Fibroblast of skin of abdomen (primary cell): ENCODE measurements at places on chromosomes 12 and 14.
A peak's percentile ranks its signal among the peaks of the same experiment; 100 is the strongest.

- DNase-seq: no peak
These were observed 21.3 kb upstream of the RIN3 start for GRCh38 chr14:92492258-92492657.

GRCh38 chr14:69260861-69261564, 1.1 kb downstream of the GALNT16 start:
- no peak for DNase-seq

- no peak for DNase-seq
These were observed 25.1 kb downstream of the ANKS1B start for GRCh38 chr12:99959549-99960170.

DNA sequence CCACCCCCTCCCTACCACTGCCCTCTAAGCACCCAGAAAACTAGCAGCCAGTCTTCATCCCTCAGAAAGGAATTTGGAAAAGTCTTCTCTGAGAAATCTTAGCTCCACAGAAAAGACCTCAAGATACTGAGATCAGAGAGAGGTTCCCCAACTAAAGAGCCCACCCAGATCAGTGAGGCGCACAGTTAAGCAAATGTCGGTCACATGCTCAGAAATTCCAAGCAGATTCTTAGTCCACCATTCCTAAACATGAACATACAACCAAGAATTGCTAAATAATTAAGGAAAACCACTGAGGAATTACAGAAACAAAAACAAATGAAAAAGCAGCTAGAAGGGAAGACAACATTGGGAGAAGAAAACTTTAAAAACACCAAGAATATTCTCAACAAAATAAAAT, 32.3 kb downstream of the MED13L start:
- DNase-seq: no peak

GRCh38 chr12:52415870-52416750, 10.0 kb upstream of the KRT82 start:
- peak; percentile 81 for DNase-seq

GRCh38 chr12:214003-214741, at the start of gene SLC6A12:
SLC6A12 (minus strand) TSS chr12:214157; CDS start chr12:209986, 4,171 bp downstream.
- no peak for DNase-seq

DNA sequence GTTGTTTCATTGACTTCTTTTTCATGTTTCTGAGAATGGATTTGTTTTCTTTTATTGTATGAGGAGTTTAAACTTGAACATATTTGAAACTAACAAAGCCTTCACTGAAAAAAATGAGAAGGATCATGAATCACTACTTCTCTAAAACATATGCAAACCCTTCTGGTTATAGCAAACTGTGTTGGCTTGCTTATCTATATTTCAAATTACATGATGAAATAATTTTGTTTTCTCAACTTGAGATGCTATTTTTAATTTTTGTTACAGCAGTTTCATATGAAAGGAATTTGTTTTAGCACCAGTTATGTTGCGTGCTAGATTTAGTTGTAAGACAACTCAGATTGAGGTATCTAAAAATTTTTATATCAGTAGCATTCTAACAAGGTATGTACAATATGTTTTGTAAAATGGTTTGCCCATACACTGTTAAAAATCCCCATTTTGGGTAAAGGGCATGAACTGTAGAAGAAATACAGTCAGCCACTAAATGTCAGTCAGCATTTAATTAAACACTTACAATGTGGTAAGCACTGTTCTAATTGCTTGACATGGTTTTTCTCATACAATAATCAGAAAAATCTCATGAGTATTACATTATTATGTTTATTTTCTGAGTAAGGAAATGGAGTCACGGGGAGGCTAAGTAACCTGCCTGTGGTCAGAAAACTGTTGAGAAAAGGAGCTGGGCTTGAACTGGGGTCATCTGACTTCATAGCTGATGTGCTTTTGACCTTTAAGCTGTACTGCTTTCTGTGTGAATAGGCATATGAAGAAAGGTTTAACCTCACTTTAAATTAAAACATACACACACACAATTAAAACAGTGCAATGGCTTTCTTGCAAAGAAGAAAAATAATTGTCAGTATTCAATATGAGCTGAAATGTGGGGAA, 105.7 kb downstream of the PLEKHA5 start:
- DNase-seq: peak; percentile 41

DNA sequence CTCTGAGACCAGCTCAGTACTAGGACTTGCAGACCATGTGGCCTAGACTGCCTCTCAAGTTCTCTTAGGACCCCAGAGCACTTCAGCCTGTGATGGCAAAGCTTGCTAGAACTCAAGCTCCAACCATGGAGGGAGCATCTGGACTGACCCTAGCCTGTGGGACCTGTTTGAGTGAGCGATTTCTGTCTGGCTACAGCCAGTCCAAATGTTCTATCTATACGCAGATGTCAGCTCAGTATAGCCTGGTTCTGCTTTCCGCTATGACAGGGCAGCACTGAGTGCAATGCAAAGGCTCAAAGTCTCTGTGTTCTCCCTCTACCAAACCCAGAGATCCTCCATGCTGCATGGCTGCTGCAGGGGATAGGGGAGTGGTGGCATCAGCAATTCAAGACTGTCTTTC, 20.7 kb upstream of the PPM1H start:
- DNase-seq: no peak

GRCh38 chr12:18383203-18383602, 121.9 kb downstream of the PIK3C2G start:
- peak; percentile 92 for DNase-seq

- DNase-seq: peak; percentile 1
These were observed 55.9 kb upstream of the AVPR1A start for GRCh38 chr12:63206909-63207308.

GRCh38 chr12:104248444-104248843, 32.9 kb downstream of the TXNRD1 start:
- DNase-seq: no peak

GRCh38 chr14:92692822-92693226, 55.6 kb downstream of the LGMN start:
- no peak for DNase-seq

DNA sequence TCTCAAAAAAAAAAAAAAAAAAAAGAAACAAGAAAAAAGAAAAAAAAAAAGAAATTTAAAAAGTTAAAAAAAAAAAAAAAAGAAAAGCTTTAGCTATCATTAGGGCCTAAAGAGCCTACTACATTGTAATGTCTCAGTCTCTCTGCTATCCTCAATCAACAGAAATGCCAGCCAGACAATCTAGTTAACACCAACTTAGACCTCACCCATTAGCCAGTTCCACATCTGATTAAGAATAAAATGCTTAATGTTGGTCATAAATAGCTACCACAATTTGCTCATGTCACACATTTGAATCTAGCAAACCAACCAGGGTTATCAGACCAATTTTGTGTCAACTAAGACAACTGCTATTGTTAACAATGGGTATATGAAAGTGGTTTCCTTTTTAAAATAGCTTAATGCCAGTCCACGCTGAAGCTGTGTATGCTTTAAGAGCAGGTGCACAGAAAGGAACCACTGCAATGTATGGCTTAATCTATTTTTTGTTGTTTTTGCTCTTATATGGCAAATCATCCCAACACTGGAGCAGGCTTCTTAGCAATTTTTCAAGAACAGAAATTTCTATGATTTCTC, 45.5 kb upstream of the SELPLG start:
- DNase-seq: no peak

GRCh38 chr12:6961695-6962284, 8.7 kb downstream of the PHB2 start:
- peak; percentile 85 for DNase-seq

DNA sequence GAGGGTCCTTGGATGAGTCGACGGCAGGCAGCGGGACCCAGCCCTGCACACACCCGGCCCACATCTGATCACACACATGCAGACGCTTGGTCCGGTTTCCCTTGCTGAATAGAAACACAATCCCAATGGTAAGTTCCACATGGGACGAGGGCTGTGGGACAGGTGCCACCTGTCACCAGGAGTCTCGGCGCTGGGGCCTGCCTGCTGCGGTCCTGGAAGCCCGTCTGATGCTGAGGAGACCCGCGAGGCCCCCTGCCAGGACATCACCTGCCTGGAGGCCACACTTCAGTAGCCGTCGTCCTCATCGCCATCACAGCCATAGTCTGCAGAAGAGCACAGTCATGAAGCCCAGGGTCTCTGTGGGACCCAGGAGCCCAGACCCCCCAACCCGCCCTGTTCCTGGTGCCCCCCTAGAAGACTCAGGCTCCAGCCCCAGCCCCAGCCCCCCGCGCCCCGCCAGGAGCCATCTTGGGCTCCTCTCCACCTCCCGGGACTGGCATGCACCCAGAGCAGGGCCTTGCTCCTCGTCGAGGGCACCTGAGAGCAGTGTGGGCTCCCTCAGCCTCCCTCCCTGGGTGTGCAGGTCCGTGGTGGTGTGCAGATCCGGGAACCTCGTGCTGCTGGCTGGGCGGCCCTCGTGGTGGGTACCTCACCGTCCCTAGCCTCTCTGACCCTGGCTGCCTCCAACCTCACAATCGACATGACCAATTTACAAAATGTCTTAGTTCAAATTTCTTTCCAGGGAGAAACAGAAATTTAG, 29.3 kb upstream of the NUDT14 start:
- DNase-seq: no peak

- DNase-seq: peak; percentile 17
These were observed 233.2 kb downstream of the MDGA2 start for GRCh38 chr14:47442211-47442610.

GRCh38 chr14:54535126-54535525, 25.4 kb downstream of the CGRRF1 start:
- peak; percentile 25 for DNase-seq

DNA sequence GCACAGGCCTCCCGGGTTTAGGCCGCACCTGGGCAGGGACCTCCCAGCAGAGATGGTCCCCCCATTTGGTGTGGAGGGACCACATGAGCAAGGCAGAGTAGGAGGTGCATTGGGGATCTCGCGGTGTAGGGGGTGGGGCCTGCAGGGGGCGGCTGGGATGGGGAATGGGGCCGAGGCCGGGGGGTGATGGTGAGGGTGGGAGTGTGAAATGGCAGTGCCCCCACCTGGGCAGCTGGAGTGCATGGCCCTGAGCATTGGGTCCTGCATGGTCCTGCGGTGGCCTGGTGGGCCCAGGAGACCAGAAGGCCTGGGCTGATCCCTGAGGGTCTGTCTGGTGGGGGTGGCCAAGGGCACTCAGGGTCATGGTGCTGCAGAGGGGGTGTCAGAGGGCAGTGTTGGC, 111.8 kb downstream of the KIF26A start:
- no peak for DNase-seq

GRCh38 chr12:8493084-8493483, 20.2 kb upstream of the CLEC4D start:
- DNase-seq: no peak

GRCh38 chr12:108907839-108908351, 28.0 kb downstream of the DAO start:
- no peak for DNase-seq

GRCh38 chr14:69682621-69683263, 71.3 kb downstream of the SUSD6 start:
- DNase-seq: no peak

DNA sequence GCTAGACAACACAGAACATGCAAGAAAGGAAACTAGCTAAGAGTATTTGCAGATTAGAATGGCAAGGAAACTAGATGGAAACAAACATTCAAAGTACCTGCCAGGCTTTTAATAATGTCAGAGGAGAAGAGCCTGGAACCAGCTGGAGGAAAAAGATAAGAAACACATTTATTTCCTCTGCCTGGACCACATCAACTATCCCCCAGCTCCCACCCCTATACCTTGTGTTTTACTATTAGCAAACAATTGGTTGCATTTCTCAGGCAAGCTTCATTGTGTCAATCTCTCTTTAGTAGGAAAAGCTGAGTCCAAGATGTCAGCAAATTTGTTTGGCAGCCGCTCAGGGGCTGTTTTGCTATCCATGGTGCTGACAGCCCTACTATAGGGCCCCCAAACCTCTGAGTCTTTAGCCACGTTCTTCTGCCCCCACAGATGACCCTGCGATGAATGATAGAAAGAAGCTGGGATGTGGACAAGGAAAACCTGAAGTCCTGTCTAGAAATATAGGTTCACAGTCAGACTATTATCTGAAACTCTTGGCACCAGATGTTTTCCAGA, 11.6 kb upstream of the SYNDIG1L start:
- no peak for DNase-seq

GRCh38 chr14:103279142-103280025, 54.7 kb upstream of the EIF5 start:
- no peak for DNase-seq

DNA sequence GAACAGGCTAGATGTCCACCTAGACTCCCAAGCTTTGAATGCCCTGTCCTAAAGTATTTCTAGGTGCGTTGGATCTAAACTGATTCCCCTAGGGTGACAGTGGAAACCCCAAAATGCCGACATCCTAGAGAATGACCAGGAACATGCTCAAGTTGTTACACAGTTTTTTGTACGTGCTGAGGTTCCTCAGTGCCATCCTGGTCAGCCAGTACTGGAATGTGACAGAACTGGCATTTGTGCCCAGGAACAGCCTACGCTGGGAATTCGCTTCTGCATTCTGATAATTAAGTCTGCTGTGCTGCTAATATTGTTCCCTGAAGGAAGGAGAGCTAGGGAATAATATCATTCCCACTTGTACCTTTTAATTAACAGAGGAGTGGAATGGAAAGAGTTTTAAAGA, 40.3 kb downstream of the BORCS5 start:
- DNase-seq: no peak

GRCh38 chr12:4857472-4858291, 52.0 kb upstream of the KCNA1 start:
- DNase-seq: peak; percentile 63

DNA sequence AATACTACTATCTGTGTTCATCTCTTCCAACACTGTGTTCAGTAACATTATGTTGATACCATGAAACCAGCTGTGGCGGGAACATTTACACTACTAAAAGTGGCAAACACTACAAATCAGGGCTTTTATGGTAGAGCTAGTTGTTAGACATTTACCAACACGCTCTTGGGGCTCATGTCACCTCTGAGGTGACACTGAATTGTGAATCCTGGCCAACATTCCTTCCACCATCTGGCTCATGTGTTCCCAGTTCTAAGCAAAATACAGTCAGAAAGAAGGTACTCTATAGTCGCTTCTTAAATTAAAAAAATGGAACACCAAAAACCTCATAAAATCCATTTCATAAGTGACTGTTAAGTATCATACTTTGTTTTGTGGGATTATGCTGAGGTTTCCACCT, 436.6 kb downstream of the FUT8 start:
- no peak for DNase-seq

- DNase-seq: no peak
These were observed 48.3 kb downstream of the SPATS2 start for GRCh38 chr12:49415521-49415970.

DNA sequence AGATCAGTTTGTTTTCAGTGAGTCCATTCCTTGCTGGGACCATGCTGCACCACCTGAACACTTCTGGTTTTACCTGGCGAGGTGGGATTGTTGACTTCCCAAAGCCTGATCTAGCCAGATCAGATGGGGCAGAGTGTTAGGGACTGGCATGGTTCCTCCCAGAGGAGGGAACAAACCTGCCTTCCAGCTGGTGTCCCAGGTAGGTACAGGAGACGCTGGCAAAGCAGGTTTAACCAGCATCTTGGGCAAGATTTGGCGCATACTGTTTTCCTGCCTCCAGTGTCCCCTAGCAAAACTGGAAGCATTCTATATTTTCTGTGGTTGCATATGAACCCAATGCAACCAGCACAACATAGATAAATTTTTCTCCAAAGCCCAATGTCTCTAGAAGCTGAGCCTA, 14.6 kb upstream of the FOS start:
- no peak for DNase-seq
